ENCODE measurements at places on chromosomes 5 and 9. TPM values are rescaled to one million over a fixed set of nuclear protein-coding genes. Genes with fewer than 3 reads are reported as not detected.

Gene NMUR2
- not detected for polyA plus RNA-seq

Gene ARSI
- not detected for polyA plus RNA-seq

Gene PCDHB13
- polyA plus RNA-seq, result 5.2 TPM

Gene RNF183
- not detected for polyA plus RNA-seq

Gene TRIO
- polyA plus RNA-seq, result 40.3 TPM

Gene PCDHGA4
- 0.27 TPM for polyA plus RNA-seq

Gene BSPRY
- 54.2 TPM for polyA plus RNA-seq

Gene PTCH1
- polyA plus RNA-seq, result 6.5 TPM

Gene PFN3
- polyA plus RNA-seq, result not detected

Gene ADRA1B
- not detected for polyA plus RNA-seq

Gene ENTPD2
- not detected for polyA plus RNA-seq

Gene CD14
- 3.2 TPM for polyA plus RNA-seq

Gene C5orf52
- not detected for polyA plus RNA-seq

Gene TBCA
- polyA plus RNA-seq, result 971 TPM

Gene GARNL3
- 157 TPM for polyA plus RNA-seq

Gene OR1Q1
- not detected for polyA plus RNA-seq

Gene UBTD2
- 12.8 TPM for polyA plus RNA-seq

Gene FIBCD1
- not detected for polyA plus RNA-seq

Gene PCDHGA7
- polyA plus RNA-seq, result 1.8 TPM

Gene PDCD1LG2
- polyA plus RNA-seq, result 0.71 TPM

Gene PCDHB2
- 8.3 TPM for polyA plus RNA-seq

Gene ADAMTS6
- polyA plus RNA-seq, result 0.08 TPM

Gene C8G
- polyA plus RNA-seq, result not detected

Data from Purkinje cell (primary cell).